ENCODE measurements at places on chromosomes 1 and 21.

GRCh38 chr1:152683846-152684245, 2.1 kb upstream of the LCE2B start:
- no peaks in the 10 kb centered on the region for H3K4me1 ChIP-seq
- no peaks in the 10 kb centered on the region for H3K36me3 ChIP-seq
- no peak overlapping the region for H3K4me3 ChIP-seq
- H3K27me3 ChIP-seq, result peaks cover 10% of the 10 kb centered on the region
- DNase-seq, result no peak

DNA sequence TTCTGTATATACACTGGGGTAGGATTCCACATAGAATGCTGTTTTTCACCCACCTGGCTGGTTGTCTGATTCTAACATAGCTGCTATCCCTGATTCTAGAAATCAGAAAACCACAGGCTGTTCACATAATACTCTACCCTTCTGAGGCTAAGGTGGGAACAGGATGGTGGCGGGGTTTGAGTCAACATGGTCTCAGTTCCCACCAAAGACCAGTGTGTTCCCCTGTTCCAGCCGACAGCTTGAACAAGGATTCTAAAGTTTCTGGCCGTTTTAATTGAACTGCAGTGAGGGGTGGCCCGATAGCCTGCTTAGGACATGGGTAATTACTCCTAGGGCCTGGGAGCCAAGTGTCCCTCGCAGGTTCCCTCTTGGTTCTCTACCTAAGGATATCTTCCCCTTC, 38.4 kb downstream of the PEX14 start:
- H3K27ac ChIP-seq, result no peak overlapping the region
- no peak overlapping the region for H3K4me3 ChIP-seq
- H3K36me3 ChIP-seq, result no peaks in the 10 kb centered on the region

DNA sequence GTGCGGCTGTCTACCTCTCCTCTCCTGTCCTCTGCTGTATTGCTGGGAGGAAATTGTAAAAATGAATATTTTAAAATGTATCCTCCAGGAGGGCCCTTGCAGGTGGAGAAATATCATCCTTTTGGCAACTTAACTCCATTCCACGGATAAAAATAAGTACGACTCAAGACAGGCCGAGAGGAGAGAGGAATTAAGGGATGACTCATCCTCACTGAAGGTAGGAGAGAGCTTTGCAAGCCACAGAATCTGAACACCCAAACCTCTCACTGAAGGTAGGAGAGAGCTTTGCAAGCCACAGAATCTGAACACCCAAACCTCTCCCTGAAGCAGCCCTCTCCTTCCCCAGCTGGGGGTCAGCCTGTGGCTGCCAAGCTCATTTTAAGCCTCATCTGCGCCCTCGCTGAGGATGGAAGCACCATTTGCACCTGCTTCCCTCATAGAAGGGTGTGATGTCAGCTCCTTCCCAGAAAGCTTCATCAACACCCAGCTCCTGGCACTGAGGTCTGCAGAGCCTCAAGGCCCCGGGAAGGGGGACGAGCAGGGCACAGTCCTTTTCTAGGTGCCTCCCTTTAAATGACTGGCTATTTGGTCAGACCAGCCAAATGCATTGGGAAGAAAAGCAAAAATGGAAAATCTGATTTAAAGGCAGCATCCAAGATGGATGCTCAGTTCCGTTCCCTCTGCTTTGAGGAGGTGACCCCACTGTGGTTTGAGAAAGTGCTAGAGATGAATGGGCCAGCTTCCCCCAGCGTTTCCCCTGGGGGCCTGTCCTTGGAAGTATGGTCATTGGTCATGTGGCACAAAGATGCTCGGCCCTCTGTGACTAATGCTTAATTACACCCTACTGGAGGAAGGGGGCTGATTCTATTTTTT, 12.9 kb upstream of the SELENON start:
- H3K4me3 ChIP-seq, result no peak overlapping the region
- H3K4me1 ChIP-seq, result no peaks in the 10 kb centered on the region
- H3K36me3 ChIP-seq, result no peaks in the 10 kb centered on the region
- H3K27ac ChIP-seq, result no peak overlapping the region
- no peaks in the 10 kb centered on the region for H3K27me3 ChIP-seq

- peak; percentile 67 for DNase-seq
- H3K36me3 ChIP-seq, result no peaks in the 10 kb centered on the region
- peak overlapping the region; percentile 68 for H3K27ac ChIP-seq
- peaks cover 14% of the 10 kb centered on the region for H3K4me1 ChIP-seq
- H3K27me3 ChIP-seq, result no peaks in the 10 kb centered on the region
- no peak overlapping the region for H3K4me3 ChIP-seq
These were observed 30.8 kb downstream of the GORAB start for GRCh38 chr1:170562646-170563338.

DNA sequence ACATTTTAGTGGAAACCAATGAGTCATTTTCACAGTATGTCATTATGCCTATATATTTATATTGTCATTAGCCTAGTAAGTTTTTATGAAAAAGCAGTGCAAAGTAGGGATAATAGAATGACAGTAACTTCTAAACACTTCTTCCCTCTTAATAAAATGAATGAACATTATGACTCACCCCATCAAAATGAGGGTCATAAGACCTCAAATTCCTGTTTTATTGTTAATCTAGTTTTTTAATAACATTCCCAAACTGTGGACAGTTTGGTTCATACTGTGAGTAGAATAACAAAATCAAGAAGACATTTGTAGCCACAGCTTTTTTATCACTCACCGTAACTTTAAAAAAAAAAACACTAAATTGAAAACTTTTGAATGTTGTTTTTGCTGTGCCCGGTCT, 160.5 kb downstream of the LRRC40 start:
- H3K27ac ChIP-seq, result peak overlapping the region; percentile 63
- DNase-seq, result no peak
- no peaks in the 10 kb centered on the region for H3K27me3 ChIP-seq
- H3K4me1 ChIP-seq, result peaks cover 18% of the 10 kb centered on the region
- no peak overlapping the region for H3K4me3 ChIP-seq

GRCh38 chr1:21123287-21123948, 53.3 kb downstream of the EIF4G3 start:
- DNase-seq, result no peak
- no peaks in the 10 kb centered on the region for H3K27me3 ChIP-seq
- no peak overlapping the region for H3K27ac ChIP-seq
- no peak overlapping the region for H3K4me3 ChIP-seq
- H3K4me1 ChIP-seq, result no peaks in the 10 kb centered on the region
- H3K36me3 ChIP-seq, result peaks cover 29% of the 10 kb centered on the region

GRCh38 chr1:27366113-27366410, 699 bp downstream of the MAP3K6 start:
- peaks cover 6% of the 10 kb centered on the region for H3K4me1 ChIP-seq
- peak overlapping the region; percentile 91 for H3K27ac ChIP-seq
- no peak for DNase-seq

DNA sequence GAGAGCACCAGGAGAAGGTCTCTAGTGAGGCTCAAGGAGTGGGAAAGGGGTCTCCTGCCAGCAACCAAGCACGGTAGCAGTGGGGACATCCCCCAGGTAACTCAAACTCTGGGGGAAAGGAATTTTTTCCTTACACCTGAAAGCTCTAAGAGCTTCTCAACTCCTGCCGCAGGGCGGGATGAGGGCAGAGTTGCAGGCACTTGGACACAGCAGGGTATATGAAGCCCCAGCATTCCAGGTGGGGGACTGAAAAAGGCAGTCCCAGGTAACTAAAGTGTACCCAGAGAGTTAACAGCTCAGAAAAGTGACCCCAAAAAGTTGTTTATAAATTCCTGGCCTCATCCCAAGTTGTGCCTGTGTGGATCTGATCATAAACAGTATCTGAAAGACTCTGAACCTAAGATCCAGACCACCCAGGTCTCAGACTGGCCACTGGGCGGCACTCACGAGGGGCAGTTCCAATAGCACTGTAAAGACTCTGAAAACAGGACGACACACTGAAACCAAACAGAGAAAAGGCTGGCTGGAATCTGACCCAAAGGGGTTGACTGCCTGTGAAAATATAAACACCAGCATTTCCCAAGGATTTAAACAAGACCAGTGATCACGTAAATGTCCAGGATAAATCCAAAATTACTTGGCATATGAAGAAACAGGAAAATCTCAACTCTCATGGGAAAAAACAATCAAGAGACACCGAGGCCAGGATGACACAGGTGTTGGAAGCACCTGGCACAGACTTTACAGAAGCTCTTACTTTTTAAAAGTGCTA, 47.5 kb downstream of the HSF2BP start:
- H3K4me1 ChIP-seq, result peaks cover 27% of the 10 kb centered on the region
- DNase-seq, result no peak
- no peak overlapping the region for H3K4me3 ChIP-seq
- H3K36me3 ChIP-seq, result no peaks in the 10 kb centered on the region
- H3K27me3 ChIP-seq, result no peaks in the 10 kb centered on the region
- H3K27ac ChIP-seq, result peak overlapping the region; percentile 100

- no peaks in the 10 kb centered on the region for H3K27me3 ChIP-seq
- DNase-seq, result no peak
- H3K27ac ChIP-seq, result peak within 1 kb of the TSS; percentile 81
- 0 out of 2 replicates have a peak, but pooled peaks cover 4% of the 10 kb centered on the region for H3K36me3 ChIP-seq
These were observed at the start of gene IFNGR2 for GRCh38 chr21:33403128-33403785. Gene IFNGR2 (plus strand): TSS chr21:33403413. CDS start chr21:33403544, 131 bp downstream.

GRCh38 chr1:226642421-226642820, 93.9 kb downstream of the STUM start:
- H3K4me3 ChIP-seq, result no peak overlapping the region
- H3K27me3 ChIP-seq, result no peaks in the 10 kb centered on the region
- no peak for DNase-seq
- H3K36me3 ChIP-seq, result no peaks in the 10 kb centered on the region

GRCh38 chr1:58837886-58838285, 54.0 kb upstream of the JUN start:
- H3K27me3 ChIP-seq, result no peaks in the 10 kb centered on the region
- no peak overlapping the region for H3K4me3 ChIP-seq

DNA sequence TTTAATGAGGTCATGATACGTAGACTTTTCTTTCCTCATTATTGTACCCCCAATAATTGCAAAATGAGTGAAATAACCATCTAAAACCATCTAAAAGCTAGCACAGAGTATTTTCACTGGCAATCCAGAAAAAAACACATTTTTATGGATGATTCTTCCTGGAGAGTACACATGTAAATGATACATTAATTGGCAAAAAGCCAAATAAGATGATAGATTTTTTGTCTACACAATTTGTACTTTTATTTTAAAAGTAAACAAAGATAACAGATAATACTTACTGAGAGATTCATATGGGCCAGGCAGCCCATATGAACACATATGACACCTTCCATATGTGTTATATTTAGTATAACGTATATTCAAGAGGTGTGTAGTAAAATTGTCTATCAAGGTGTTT, 2.5 kb upstream of the KRTAP19-7 start:
- H3K4me1 ChIP-seq, result no peaks in the 10 kb centered on the region
- no peaks in the 10 kb centered on the region for H3K36me3 ChIP-seq
- DNase-seq, result no peak
- H3K27ac ChIP-seq, result no peak overlapping the region
- no peak overlapping the region for H3K4me3 ChIP-seq

DNA sequence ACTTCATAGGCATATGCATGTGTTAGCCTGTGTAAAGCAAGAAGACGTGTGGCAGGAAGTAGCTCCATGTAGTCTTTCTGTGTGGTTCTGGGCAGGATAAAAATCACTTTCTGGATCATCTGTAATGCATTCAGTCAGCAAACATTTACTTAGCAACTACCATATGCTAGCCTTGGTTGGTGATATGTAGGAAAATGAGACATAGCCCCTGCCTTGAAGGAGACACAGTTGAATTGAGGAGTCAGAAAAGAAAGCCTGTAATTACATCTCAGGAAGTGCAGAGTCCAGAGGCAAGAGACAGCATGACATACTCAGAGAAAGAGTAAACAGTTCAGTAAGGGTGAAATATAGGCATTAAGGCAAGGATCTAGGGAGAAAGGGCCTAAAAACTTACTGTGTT, 38.5 kb downstream of the DAB1 start:
- no peaks in the 10 kb centered on the region for H3K27me3 ChIP-seq
- H3K4me1 ChIP-seq, result no peaks in the 10 kb centered on the region
- no peak overlapping the region for H3K4me3 ChIP-seq
- no peaks in the 10 kb centered on the region for H3K36me3 ChIP-seq
- H3K27ac ChIP-seq, result no peak overlapping the region

DNA sequence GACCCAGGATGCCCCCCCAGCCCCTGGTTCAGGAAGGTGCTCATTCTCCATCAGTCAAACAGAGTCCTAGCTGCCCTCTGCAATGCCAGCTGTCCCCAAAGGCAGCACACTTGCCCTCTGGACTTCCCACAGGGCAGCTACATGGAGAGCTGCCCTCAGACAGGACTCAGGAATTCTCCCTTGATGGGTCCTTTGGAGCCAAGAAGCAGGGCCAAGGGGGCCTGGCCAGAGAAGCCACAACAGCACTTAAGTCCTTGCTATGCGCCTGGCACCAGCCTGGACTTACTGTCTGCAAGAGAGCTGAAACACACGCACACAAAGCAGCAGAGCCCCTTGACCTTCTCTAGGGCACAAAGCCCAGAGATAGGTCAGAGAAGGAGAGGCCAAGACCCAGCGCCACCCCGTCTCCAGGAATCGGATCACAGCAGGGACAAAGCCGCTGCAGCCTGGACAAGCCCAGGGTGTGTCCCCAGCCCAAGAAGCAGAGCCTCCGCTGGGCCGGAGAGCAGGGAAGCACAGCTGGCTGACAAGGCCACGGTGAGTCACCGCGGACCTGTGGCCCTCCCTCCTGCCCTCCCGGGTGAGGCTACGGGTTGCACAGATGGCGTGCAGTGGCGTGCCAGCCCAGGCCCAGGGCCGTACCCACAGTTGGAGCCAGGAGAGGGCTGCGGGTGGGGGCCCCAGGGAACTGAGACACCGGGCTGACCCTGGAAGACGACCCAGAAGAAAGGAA, 1.7 kb downstream of the WNT9A start:
- no peaks in the 10 kb centered on the region for H3K4me1 ChIP-seq
- H3K27me3 ChIP-seq, result no peaks in the 10 kb centered on the region
- peak; percentile 77 for DNase-seq
- H3K27ac ChIP-seq, result peak overlapping the region; percentile 44

GRCh38 chr1:44483089-44483874, 78.2 kb downstream of the RNF220 start:
- no peak for DNase-seq
- H3K36me3 ChIP-seq, result no peaks in the 10 kb centered on the region
- H3K4me3 ChIP-seq, result no peak overlapping the region
- no peaks in the 10 kb centered on the region for H3K27me3 ChIP-seq

- no peak for DNase-seq
- no peaks in the 10 kb centered on the region for H3K36me3 ChIP-seq
- no peak overlapping the region for H3K4me3 ChIP-seq
- H3K27me3 ChIP-seq, result no peaks in the 10 kb centered on the region
These were observed 603.0 kb downstream of the MATN1 start for GRCh38 chr1:30120245-30121000.

Data from RWPE2 (cell line).